Stimulated activated CD8-positive, alpha-beta memory T cell treated with anti-CD3 and anti-CD28 coated beads, Interleukin-7, amount 100 ng/mL, for 1 hour (primary cell): ENCODE measurements at places on chromosomes 7 and 10.

- DNase-seq = no peak
Observed at GRCh38 chr10:119135513-119135881, 30.0 kb downstream of the SFXN4 start.

- no peak for DNase-seq
Observed at GRCh38 chr7:40746841-40747556, 612.2 kb downstream of the SUGCT start.

DNA sequence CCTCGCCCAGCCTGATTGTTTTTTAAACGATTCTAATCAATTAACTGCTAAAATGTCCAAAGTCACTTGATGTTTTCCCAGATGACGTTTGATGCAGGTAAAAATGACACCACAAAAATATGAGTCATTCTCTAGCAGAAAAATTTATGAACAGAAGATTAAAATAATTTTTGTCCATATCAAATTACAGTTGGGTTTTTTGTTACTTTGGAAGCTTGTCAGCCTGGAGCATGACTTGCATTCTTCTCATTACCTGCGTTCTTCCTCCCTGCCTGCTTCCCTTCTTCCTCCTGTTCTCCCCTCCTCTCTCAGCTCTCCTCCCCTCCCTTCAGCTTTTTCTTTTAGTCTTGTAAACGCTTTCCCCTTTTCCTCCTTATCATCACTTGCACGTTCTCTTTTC, 18.7 kb downstream of the IL15RA start:
- no peak for DNase-seq

DNA sequence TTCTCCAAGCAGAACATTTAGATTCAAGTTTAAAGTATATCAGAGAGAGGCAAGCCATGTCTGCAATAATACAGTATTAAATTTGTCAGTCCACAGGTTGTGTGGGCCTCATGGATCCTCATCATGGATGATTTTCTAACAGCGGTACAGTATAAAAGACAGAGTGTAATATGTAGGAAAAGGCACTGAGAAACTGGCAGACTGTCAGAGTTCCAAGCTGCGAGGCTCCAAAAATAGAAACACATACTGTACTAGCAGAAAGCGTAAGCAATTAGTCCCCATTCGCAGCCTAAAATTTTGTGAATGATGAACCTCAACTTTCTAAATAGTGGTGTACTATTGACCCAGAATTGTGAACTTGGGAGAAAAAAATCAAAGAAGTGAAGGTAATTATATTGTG, 933.3 kb downstream of the XPNPEP1 start:
- no peak for DNase-seq

GRCh38 chr7:12692479-12693259, 5.2 kb downstream of the ARL4A start:
- no peak for DNase-seq

DNA sequence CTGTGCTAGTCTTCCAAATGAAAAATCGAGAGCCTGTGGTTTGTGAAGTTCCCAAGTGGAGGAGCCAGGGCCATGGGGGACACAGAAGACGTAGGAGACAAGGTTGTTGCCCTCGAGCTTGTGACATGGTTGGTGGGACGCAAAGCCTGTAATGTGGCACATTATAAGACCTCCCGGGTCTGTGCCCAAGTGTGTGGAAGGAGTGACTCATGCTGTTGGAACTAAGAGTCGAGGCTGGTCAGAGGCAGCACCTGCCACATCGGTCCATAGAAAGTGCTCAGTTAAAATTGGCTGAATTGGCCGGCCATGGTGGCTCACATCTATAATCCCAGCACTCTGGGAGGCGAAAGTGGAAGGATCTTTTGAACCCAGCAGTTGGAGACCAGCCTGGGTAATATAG, 27.0 kb upstream of the PODXL start:
- no peak for DNase-seq

- no peak for DNase-seq
Observed at GRCh38 chr10:8180360-8181109, 126.0 kb downstream of the GATA3 start.

DNA sequence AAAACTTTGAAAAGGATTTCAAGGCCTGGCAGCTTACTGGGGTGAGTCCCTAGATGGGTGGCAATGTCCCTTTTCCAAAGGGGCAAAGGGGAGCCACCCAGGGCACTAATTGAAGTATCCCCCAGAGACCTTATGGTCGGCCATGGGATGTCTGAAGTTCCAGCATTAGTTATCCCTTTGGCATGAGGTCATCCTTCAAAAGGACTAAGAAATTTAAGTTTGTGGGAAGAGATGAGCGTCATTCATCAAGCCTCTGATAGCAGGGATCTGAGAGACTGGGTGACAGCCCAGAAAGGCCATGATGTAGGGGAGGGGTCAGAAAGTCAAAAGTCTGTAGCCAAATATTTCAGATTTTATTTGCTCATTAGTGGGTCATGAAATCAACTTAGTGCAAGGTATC, 195.3 kb downstream of the ZNF438 start:
- DNase-seq = no peak

- peak; percentile 46 for DNase-seq
Observed at GRCh38 chr10:88990384-88991160, at the start of gene FAS. TSS of gene FAS (plus strand) at chr10:88990798. CDS start at chr10:88990877, 79 bp downstream.
